ENCODE measurements at places on chromosomes 2 and 18.

DNA sequence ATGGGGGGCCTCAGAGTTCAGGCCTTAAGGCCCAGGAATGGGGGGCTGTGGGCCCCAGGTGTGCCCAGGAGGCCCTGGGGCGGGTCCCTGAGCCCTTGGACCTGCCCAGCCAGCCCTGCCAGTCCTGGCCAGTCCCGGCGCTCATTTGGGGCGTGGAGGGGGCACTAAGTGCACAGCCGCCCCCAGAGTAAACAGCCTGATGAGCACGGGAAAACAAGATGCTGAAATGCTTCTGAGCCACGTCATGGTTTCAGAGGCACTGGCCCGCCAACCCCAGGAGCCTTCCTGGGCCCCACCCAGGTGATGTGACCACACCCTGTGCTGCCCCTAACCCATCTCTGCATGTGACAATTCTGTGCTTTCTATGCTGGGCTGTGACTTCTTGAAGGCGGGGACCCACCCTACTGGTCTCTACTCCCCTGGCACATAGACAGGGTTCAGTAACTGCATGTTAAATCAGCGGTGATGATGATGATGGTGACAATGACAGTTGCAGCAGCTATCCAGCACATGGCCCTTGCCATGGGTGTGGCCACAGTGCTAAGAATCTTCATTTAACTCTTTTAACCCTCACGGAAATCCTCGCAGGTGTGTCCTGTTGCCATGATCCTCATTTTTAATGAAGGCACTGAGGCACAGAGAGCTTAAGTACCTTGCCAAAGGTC, 28.1 kb upstream of the ASPRV1 start:
- DNase-seq = no peak

GRCh38 chr2:203599509-203599908, 64.4 kb upstream of the RAPH1 start:
- peak; percentile 77 for DNase-seq

GRCh38 chr2:70145851-70146739, 44.7 kb downstream of the C2orf42 start:
- peak; percentile 69 for DNase-seq

DNA sequence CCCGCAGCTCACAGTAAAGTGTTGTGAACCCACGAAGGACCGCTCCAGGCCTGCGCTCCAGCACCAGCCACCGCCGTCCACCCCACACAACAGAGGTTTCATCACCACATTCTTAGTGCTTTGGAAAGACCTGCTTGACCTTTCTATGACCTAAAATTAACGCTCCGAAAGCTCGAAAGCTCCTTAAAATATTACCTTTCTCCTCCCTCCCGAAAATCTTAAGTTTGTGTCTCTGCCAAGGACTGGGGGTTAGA, 149.2 kb downstream of the TWIST2 start:
- no peak for DNase-seq

DNA sequence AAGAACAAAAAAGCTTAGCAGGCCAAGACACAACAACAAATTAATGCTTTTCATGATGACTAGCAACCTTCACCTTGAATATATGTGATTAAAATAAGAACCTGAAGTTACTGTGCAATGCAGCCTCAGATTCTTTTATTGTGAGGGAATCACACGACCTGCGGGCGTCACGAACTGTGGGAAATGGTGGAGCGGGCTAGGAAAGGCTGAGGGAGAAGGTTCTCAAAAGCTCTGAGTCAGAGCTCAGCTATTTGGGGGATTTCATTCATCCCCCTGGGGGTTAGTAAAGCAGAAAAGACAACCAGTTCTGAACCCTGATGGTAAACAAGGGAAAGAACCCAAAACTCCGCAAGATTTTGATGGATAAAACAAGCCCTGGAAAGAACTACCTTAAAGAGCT, 89.3 kb upstream of the NCKAP5 start:
- no peak for DNase-seq

GRCh38 chr2:68658266-68658665, 14.9 kb downstream of the PROKR1 start:
- no peak for DNase-seq

DNA sequence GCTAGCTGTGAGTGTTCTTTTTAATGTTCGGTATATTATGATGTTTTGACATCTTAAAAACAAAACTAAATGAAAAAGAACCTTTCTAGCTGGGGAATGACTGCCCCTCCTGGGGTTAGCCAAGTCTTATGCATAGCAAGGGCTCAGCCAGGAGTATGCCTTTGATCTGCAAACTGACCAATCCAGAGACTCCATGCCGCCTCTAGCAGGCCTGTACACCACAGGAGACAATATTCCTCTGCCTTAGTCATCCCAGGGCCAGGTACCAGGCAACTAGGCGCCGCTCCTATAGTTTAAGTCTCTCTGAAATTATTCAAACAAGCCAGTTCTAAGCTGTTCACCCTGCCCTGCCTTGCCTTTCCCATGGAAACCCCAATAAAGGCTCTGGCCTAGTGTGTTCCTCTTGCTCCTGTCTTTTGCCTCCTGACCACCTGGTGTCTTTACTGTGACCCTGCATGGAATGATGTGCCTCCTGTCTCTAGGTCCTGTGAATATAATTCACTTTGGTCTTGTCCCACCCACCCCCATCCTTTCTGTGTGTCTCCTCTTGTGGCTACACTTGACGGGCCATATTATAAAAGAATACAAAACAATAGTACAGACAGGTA, 52.0 kb upstream of the CHN1 start:
- no peak for DNase-seq

DNA sequence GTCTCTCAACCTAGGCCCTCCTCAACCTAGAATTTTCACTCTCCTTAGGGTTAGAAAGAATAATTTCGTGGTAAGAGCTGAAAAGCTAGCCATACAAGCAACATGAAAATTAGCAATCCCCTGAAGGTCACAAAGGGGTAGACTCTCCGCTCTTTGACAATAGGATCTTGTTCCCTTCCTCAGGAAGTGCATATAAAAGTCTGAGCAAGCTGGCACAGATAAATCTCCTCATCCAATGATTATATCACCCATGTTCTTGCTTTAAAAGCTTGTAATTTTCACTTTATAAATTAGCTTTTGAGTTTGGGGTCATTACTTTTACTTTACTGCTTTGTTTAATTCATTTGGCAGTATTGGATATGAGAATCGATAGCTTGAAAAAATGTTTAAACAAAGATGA, 852.3 kb upstream of the CRIM1 start:
- no peak for DNase-seq

- DNase-seq = no peak
Observed at GRCh38 chr2:23452853-23453420, 68.0 kb downstream of the KLHL29 start.

DNA sequence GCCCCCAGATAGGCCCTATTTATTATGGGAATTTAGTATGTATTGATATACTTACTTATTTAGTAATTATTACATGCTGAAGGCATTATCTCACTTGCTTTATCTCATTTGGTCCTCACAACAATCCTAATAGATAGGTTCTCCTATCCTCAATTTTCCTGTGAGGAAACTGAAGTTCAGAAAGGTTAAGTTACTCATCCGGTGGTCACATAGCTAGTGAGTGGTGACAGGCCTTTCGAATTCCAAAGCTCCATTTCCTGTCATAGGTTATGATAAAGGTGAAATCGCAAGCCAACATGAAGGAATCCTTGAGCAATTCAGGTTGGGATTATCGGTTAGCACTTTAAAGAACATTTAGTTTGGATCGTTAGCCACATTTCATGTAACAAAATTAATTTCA, 33.3 kb downstream of the NAB1 start:
- DNase-seq = no peak

- DNase-seq = no peak
Observed at GRCh38 chr2:173658946-173659371, 304.3 kb downstream of the CDCA7 start.

- no peak for DNase-seq
Observed at GRCh38 chr2:122422384-122422991, 667.0 kb downstream of the TSN start.

GRCh38 chr2:19982268-19982667, 7.6 kb downstream of the WDR35 start:
- no peak for DNase-seq

- DNase-seq = no peak
Observed at GRCh38 chr18:70256994-70257393, 31.9 kb upstream of the SOCS6 start.

DNA sequence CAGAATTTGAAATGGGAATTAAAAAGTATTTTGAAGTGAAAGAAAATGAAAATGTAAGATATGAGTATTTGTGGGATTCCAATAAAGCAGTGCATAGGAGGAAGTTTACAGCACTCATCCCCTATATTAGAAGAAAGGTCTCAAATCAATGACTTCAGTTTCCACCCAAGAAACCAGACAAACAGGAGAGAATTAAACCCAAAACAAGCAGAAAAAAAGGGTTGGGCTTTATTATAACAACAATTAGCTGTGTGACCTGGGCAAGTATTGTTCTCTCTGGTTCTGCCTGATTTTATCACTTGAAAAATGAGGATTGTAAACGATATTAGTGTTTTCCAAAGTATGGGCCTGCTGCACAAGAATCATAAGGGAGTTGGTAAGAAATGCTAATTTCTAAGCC, 18.3 kb upstream of the LYPD6 start:
- DNase-seq = no peak

GRCh38 chr2:134205087-134205486, 48.8 kb upstream of the MGAT5 start:
- DNase-seq = no peak

GRCh38 chr2:194550702-194551101, 1106.3 kb upstream of the SLC39A10 start:
- DNase-seq = no peak

GRCh38 chr2:152443771-152444170, 108.8 kb downstream of the FMNL2 start:
- DNase-seq = no peak

DNA sequence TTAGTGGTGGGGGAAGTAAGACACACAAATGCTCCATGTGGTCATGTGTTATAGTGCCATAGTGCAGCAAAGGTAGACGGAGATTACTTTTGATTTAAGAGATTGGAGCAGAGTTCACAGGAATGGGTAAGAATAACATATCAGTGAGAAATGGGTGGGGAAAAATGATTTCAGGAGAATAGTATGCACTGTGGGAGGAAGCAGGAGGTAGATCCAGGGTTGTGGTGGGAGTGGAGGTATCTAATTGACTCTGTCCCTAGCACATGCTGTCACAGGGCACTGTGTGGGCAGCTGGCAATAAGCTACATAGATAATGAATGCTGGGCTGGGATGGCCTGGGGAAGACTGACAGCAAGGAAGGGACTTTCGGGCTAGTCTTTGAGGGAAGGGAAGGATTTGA, 65.3 kb downstream of the STAT1 start:
- no peak for DNase-seq

DNA sequence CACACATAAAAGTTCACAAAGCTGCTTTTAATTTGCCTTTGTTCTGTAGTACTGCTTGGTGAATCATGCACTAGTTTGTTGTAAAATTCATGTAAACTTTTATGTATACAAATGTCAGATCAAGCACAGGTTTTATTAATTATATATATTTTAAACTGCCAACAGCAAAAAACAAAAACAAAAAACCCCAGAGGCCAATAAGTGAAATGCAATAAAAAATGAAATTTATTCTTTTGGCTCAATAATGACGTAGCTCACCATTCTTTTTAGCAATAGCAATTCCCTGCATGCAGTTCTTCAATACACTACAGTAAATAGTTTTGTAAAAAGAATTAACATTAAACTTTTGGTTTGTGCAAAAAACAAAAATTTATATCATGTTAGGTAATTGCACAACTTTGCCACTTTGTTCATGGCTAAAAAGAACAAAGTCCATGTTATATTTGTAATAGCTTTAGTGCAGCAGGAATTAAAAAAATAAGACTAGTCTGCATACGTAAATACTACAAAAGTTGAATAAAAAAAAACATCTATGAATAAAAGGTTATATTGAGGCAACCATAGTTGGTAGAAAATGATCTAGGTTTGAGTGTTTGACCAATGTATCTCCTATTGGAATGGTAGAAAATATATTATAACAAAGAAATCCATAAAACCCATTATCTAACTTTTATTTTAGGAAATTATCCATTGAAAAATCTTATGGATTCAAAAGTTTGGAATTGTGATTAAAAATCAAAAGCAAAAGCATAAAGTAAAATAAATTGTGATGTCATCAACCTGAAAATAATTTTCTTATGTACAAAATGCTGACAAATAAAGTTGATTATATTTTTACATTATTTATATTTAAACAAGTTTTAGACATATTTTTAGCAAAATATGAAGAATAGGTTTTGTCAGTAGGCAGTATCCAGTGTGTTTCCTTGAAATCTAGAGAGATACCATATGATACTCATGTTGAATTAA, 115.6 kb downstream of the SCN3A start:
- DNase-seq = no peak

All from activated CD4-positive, alpha-beta T cell treated with anti-CD3 and anti-CD28 coated beads, Interleukin-2, amount 50 U/mL, for 16 hours (primary cell).